ENCODE measurements at places on chromosomes 6 and 20.
A peak's percentile ranks its signal among the peaks of the same experiment; 100 is the strongest.

DNA sequence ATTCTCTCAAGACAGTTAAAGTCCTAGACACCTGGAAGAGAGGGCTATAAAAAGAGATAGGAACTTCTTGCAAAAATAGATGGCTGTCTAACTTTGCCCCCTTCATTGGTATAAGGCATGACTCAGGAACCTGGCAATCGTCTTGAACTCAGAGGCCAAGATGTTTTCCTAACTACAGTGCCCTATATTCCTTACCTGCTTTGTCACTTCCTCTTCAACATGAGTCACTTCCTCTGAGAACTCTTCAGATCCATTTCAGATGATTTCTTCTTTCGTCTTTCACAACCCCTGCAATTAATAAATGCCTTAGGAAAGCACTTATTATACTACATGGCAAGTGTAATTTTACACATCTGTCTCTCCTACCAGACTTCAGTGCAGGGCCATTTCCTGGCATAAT is 83.5 kb downstream of the HAO1 start:
- no peak for DNase-seq

- no peak for DNase-seq
These were observed 692.8 kb downstream of the EPM2A start for GRCh38 chr6:145042559-145042958.

- peak; percentile 71 for DNase-seq
These were observed 1.5 kb downstream of the SIGLEC1 start for GRCh38 chr20:3710703-3711483.

DNA sequence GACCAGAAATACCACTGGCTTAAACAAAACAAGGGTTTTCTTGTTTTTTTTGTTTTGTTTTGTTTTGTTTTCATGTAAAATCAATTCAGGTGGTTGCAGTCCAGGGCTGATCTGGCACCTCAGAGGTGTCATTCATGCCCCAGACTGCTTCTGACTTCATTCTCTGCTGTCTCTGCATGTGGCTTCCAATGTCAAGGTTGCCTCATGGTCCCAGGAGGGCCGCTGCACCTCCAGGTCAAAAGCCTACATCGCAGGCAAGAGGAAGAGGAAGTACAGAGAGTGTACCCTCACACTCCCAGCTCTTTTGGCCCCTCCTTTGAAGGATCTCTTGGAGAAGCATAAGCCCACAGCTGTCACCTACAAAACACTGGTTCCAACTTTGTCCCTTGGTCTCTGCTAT is 1.4 kb upstream of the BTN3A1 start:
- DNase-seq = no peak

DNA sequence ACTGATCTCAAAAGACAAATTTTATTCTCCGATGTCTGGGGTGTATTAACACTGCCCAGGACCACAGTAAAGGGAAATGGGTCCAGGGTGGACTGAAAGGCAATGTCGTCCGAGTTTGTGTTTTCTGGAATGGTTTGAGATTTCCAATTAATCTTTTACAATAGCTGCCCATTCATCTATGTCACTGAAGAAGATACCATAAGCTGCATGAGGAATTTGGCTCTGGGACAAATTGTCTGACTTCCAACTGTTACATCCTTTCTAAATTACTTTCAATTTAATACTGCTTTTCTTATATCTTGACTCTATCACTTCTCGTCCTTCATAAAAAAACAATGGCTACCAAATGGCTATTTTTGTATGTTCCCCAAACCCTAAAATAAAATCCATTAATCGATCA is 130.7 kb upstream of the KCNK16 start:
- DNase-seq = no peak

DNA sequence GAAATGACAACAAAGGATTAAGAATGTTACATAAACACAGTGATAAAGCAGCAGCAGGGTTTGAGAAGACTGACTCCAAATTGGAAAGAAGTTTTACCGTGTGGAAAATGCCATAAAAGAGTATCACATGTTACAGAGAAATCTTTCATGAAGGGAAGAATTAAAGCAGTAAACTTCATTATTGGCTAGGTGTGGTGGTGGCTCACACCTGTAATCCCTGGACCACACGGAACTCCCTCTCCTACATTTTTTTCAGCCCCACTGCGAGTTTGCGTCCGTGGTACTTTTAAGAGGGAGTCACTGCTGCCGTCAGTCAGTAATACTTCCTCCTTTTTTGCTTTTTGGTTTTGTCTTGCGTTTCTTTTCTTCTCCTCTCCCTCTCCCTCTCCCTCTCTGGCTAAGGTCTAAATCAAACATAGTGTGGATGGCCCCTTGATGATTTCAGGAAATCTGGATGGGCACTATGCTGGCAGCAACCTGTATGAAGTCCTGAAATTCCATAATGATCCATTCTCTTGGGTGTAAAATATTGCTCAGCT is 112.3 kb downstream of the MAN1A1 start:
- DNase-seq = no peak

DNA sequence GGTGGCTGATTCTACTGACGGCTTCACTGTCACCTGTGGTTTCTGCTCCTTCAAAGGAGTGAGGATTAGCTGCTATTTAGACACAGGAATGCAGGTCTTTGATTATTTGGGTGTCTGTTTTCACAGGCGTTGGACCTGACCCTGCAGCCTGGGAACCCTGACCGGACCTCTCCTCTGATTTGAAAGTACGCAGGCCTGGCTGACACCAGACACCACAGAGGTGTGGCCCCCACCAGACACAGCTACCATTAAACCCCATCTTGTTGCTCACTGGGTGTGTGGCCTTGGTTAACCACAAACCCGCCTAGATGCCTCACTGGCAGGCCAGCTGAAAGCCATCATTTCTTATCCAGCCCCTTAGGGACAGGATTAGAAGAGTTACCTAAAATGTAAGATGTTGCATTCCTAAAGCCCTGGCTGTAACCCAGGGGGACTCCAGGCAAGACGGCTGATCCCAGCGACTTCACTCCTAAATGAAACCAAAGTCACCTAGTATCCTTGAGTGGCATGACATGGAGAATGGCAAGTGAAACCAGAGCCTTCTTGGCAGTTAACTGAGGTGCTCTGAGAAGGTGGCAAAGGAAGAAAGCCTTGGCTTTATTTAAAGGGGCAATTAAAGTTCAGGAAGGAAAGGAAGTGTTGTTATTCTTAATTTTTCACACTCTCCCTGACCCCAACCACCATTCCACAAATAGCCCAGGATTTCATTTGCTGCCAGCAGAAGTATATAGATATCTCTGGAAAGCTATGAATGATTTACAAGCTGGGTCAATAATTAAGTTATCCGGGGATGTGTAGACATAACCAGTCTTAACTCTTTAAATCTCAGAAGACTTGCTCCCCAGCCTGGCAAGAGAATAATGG is 169.9 kb downstream of the QRSL1 start:
- no peak for DNase-seq

DNA sequence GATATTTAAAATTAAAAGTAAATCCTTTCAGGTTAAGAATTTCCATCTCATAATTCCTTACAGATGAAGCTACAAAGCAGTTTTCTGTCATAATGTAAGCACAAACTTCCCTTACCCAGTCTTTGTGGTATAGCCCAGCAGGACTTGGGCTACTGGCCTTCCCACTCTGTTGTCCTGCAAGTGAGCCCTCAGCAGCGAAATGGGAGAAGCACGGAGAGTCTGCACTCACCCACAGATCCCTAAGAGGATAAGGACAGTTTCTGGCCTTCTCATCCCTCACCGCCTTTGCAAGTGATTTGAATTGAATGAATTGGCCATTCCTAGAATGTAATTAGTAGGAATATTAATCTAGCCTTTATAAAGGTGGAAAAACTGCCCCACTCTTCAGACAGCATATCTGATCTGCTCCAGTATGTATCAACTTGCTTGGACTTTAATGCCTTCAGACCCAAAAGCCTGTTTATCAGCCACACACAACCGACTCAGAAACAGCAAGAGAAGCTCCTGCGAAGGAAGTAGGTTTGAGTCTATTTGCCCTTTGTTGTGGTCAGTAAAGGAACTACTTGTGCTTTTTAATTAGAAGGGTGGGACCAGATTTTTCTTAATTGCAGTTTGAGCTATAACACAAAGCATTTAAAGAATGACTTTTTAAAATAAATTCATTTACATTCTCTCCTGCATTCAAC is 29.9 kb upstream of the PRDM1 start:
- DNase-seq = no peak

DNA sequence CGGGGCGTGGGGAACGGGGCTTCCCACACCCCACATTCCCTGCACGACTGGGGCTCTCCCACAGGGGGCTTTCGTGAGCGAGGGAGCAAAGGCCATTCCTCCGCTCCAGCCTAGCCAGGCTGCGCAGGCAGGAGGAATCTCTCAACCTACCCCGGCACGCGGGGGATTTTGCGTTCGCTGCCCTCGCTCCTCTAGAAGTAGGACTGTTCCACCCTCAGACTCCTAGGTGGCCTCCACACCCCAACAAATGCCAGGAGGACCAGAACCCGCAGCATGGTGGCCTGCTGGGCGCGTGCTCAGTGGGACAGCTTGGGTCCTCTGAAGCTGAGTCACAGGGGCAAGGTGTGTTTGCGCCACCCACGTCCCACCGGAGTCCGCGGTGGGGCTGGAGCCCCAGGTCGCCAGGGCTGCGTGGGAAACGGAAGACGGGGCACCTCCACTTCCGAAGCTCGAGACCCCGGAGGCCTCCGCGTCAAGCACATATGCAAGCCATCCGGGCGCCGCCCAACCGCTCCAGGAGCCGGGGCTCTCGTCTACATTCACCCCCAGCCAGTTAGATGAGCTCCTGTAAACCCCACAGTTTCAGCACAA is 1938.5 kb upstream of the DEFB115 start:
- DNase-seq = no peak

DNA sequence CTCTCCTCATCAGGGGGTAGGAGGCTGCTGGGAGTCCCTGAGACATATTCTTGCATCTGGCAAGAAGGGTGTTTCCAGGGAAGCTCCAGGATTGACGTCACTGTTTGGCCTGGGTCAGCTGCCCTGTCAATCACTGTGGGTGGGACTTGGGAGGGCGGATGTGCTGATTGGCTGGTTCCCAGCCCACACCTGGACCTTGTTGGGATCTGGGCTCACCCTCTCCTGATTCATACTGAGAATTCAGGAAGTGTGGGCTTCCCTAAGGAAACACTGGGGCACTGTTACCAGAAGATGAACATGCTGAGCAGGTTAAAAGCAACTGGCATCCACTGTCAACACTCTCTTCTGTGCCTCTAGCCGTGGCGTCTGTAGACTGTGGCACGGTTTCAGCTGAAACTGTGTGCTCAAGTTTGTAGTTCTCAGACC is 36.5 kb downstream of the CDH26 start:
- no peak for DNase-seq

DNA sequence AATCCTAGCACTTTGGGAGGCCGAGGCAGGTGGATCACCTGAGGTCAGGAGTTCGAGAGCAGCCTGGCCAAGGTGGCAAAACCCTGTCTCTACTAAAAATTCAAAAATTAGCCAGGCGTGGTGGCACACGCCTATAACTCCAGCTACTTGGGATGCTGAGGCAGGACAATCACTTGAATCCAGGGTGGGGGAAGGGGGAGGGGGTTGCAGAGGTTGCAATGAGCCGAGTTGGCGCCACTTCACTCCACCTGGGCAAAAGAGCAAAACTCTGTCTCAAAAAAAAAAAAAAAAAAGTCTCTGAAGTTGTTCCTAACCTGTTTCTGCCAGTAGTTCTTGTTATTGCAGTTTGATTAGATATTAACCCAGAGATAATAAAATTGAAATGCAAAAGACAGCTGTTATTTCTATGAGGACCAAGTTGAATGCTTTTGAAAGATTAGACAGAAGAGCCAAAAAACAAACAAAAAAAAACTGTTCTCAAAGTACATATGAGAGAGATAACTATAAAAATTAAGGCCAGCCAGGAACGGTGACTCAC is 22.6 kb downstream of the PIGU start:
- no peak for DNase-seq

GRCh38 chr6:63582579-63583231 is 10.4 kb downstream of the LOC128125822 start:
- DNase-seq = no peak

GRCh38 chr20:33281550-33282146 is 1.4 kb upstream of the BPIFB1 start:
- no peak for DNase-seq

- DNase-seq = no peak
These were observed 21.2 kb upstream of the VSTM2L start for GRCh38 chr20:37881601-37882343.

DNA sequence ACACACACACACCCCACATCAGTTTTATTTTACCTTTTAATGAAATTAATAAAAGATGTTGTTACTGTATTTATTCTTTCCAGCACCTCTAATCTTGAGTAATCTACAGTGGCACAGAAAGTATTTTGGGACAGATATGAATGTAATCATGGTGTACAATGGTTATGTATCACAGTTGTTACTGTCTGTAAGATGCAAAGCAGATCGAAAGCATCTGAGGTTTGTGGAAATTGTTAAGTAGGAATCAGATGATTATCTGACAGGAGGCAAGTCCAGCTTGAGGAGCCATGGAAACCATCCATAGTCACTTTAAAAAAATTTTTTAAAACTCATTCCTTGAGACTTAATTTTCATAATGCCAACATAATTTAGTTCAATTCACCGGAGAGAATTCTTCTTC is 636.3 kb upstream of the MARCKS start:
- DNase-seq = no peak

- DNase-seq = no peak
These were observed 125.0 kb upstream of the MTHFD1L start for GRCh38 chr6:150740453-150740852.

GRCh38 chr6:150600010-150600300 is 270 bp downstream of the PLEKHG1 start:
- no peak for DNase-seq

- no peak for DNase-seq
These were observed 73.2 kb upstream of the HCRTR2 start for GRCh38 chr6:55101157-55101556.

GRCh38 chr6:46046558-46047174 is 31.0 kb upstream of the CLIC5 start:
- DNase-seq = no peak

- DNase-seq = no peak
These were observed 69.0 kb downstream of the AFG1L start for GRCh38 chr6:108363889-108364313.

- peak; percentile 69 for DNase-seq
These were observed 9.0 kb downstream of the ATF6B start for GRCh38 chr6:32118782-32119628.

GRCh38 chr20:57959589-57959988 is 249.8 kb upstream of the PMEPA1 start:
- no peak for DNase-seq

- no peak for DNase-seq
These were observed 52.8 kb downstream of the NCOA7 start for GRCh38 chr6:125843593-125843992.

- DNase-seq = no peak
These were observed 20.4 kb downstream of the FGD2 start for GRCh38 chr6:37025621-37026466.

DNA sequence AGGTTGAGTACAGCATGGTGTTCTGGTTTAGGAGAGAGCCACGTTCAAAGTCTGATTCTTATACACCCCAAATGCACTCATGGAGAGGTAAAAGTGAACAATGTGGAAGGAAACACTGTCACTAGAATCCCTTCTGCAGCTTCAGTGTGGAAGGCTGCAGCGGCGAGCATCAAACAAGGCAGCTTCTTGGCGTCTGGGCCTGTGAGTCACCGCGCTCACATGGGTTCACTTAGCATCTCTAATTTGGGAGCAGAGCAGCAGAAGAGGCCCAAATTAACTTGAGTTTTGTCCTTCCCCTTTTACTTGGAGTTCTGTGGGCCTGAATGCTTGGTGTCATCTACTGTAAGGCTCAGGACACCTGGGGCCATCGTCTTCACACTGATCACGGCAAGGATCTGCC is 10.9 kb upstream of the E2F1 start:
- no peak for DNase-seq
